ENCODE measurements at places on chromosomes 12 and 14.

GRCh38 chr12:110725267-110725666 lies 17.4 kb downstream of the PPP1CC start:
- DNase-seq: no peak

DNA sequence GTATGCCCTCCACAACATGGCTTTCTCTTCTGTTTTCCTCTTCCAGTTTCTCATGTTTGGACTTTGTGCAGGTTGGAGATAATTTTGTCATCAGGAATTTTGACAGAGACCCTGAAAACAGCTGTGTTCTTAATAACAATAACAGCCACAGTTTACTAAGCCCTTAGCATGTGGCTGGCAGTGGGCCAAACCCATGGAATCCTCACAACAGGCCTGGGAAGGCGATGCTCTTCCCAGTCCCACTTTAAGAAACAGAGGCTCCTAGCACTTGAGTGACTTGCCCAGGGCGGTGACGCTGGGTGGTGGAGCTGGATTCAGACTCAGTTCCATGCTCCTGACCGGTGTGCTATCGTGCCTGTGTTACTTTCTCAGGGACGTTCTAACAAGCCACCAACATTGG lies 20.1 kb upstream of the PLEKHG3 start:
- peak; percentile 56 for DNase-seq

- DNase-seq: no peak
Observed at GRCh38 chr12:27253347-27253746, 9.3 kb downstream of the STK38L start.

DNA sequence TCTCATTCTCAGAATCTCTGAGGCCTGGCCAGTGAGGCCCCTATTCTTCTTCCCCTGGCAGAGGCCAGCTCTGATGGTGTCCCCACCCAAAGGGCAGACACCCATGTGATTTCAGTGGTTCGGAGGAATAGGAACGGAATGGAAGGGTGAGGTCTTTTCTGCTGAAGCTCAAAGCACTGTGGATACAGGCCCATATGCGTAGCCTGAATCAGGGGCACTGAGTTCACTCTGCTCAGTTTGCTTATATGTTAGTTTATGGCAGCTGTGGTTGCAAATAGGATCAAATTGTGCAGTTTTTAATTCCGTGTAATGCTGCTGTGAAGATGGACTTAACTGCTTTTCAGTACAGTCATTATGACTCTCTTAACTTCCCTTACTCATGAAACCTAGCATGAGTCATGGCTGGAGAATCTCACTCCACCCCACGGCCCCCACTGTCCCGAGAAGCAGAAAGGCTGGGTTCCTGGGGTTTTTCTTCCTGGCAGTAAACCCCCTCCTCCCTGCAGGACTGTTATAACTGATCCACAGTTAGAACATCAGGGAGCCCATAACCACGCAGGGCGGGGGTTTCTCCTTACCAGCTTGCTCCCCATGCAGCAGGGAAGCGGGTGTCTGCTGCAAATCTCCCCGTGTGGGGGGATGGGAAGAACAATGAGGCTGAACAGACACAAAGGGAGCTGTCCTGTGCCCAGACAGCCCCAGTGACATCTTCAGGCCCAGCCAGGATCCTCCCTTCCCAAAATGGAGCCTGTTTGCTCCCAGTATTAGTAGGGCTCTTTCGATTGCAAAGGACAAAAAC lies 122.7 kb downstream of the SLC38A6 start:
- DNase-seq: no peak

DNA sequence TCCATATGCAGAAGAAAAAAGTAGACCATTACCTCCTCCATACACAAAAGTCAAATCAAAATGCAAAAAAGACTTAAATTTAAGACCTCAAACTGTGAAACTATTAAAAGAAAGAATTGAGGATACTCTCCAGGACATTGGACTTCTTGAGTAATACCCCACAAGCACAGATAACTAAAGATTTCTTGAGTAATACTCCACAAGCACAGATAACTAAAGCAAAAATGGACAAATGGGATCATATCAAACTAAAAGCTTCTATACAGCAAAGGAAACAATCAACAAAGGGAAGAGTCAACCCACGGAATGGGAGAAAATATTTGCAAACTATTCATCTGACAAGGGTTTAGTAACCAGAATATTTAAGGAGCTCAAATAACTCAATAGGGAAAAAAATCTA lies 427.9 kb downstream of the CCDC91 start:
- no peak for DNase-seq

DNA sequence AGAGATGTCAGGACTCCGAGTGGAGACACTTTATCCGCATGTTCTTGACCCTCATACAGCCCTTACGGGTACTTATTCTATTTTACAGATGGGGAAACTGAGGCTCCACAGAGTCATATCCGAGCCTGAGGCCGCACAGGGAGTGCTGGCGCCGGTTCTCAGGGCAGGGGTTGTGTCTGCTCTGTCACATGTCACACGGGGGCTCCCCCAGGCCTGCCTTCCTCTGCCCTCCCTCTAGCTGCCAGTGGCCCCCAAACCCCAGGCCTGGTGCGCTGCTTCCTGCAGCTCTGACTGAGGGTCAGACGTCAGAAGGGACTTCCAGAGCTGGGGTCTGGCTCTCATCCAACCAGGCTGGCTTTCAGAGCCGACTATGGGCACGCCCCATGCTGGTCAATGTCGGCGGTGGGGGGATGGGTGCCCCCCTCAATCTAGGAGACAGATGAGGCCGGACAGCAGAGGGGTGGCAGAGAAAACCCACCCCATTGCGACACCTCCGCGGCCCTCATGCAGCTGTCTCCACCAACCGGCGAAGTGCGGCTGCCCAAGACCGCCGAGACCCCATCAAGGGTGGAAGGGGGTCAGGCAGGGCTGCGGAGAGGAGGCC lies 811 bp upstream of the INF2 start:
- no peak for DNase-seq

DNA sequence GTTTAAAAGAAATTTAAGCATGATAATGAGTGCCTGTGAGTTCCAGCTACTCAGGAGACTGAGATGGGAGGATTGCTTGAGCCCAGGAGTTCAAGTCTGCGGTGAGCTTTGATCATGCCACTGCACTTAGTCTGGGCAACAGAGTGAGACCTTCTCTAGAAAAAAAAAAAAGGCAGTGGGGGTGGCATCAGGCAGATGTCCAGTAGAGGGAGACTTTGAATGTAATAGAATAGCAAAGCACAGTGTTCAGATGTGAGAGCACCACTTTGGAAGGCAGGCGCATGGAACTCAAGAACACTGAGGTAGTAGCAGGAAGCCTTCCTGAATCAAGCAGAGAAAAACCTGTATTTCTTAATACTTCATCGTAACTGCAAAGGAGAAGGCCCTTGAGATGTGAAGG lies 394.5 kb upstream of the GARIN6 start:
- no peak for DNase-seq

GRCh38 chr12:53927220-53928029 lies 11.2 kb upstream of the HOXC13 start:
- no peak for DNase-seq

DNA sequence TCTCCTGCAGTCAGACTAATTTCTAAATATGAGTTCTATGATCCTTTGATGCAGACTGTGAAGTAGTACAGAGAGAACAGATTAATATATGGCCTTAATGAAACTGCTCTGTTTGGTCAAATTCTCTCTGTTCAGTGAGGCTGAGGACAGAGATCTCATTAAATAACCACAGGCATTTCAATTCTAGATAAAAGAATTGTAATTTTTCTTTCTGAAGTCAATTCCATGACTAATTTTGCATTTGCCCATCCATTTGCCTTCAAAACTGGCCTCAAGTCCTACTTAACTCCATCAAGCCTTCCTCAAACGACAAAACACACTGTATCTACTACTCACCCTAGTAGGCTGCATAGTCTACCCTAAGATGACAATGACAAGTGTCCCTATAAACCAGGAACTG lies 67.1 kb downstream of the DUSP16 start:
- no peak for DNase-seq

- no peak for DNase-seq
Observed at GRCh38 chr14:55146425-55146824, 17.4 kb downstream of the LGALS3 start.

GRCh38 chr12:50013361-50014147 lies 11.7 kb downstream of the RACGAP1 start:
- DNase-seq: peak; percentile 37

- DNase-seq: no peak
Observed at GRCh38 chr14:24659916-24660570, 26.1 kb upstream of the GZMB start.

DNA sequence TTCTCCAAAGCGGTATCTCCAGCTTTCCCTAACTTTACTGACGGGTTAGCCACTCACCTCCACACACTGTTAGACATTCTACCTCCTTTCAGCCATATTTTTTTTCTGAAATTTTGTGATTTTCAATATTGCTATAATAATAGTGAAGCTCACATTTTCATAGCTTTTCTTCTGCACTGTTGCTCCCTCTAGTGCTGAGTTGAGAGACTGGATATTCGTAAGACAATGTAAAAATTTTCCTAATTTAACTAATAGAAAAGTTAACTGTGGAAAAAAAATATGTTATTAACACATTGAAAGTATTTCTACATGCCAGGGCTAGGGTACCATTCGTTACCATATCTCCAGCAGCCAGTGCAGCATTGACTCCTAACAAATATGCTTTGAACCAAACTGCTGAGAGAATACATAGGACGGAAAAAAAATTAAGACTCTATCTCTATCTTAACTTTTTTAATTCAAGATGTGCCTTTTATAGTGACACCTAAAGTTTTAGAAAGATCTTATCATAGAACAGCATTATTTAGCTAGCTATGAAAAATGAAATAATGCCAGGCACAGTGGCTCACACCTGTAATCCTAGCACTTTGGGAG lies 48.7 kb upstream of the ABCC9 start:
- no peak for DNase-seq

DNA sequence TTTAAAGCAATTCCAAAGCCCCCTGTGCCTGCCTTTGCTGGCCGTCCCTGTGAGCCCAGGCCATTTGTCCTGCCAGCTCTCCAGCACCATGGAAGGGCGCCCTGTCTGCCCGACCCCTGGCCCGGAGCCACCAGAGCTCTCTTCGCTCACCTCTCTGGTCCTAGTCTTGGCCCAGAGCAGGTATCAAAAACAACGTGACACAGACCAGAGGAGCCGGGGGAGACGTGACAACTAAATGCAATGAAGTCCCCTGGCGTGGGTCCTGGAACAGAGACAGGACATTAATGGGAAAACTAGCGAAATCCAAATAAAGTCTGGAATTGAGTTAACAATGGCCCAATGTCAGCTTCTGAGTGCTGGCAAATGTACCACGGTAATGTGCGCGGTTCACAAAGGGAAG lies 83.2 kb upstream of the DIO3 start:
- DNase-seq: no peak

DNA sequence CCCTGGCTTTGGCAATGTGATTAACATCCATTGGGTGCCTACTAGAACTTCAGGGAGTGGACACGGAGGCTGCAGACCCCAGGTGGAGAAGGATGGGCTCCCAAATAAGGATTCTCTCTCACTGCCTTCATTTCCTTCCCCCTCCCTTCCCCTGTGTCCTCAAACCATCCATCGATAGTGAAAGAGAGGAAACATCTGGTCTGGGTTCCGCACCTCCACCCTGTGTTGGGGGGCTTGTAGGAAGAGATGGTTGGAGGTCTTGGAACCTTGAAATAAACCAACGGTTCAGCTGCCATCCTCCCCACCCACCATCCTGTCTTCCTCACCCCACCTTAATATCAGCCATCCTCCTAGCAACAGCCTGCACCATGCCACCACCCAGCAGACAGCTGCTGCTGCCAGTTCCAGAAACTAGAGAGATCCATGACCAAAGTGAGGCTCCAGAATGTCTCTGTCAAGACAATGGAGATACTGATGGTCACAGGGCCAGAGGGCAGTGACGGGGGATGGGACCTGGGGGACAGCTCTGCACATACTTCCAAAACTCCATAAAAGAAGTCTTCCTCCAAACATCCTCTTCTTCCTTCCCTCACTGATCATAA lies 153.1 kb upstream of the CCND2 start:
- DNase-seq: no peak

DNA sequence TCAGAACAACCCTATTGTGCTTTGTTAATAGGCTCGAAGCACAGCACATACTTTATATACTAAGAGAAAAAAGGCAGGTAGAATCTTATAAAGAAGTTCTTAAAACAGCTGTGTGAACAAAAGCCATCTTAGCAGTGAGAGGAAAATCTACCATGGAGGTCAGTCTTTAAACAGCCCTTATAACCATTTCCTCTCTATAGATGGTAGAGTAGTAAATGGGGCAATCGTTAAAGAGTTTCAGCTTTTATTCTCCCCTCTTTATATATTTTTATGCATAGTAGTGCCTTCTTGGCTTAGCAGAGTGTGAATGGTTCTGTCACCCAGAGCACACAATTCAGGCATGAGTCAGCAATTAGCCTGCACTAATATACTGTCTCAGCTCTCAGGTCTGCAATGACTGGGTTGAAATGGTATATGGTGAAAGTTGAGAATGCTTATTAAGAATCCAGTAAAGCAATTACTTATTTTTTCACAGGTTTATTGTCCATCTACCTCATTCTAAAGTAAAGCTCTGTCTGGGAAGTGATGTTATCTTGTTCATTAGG lies 305.0 kb downstream of the NELL2 start:
- peak; percentile 14 for DNase-seq

All from putamen (tissue), 1 donor.